A673 (cell line): ENCODE measurements at places on chromosomes 16 and 17. TPM values are rescaled to one million over a fixed set of nuclear protein-coding genes. Genes with fewer than 3 reads are reported as not detected.

The KRTAP3-3 gene
- not detected in 2 replicates for total RNA-seq

GRCh38 chr16:85660843-85661739, 27.7 kb downstream of the GINS2 start:
- peaks cover 72% of the 10 kb centered on the region for H3K36me3 ChIP-seq
- no peak overlapping the region for H3K4me3 ChIP-seq
- H3K27me3 ChIP-seq = no peaks in the 10 kb centered on the region

The CTRL gene
- total RNA-seq = 2.9 and 3.2 TPM in 2 replicates

DNA sequence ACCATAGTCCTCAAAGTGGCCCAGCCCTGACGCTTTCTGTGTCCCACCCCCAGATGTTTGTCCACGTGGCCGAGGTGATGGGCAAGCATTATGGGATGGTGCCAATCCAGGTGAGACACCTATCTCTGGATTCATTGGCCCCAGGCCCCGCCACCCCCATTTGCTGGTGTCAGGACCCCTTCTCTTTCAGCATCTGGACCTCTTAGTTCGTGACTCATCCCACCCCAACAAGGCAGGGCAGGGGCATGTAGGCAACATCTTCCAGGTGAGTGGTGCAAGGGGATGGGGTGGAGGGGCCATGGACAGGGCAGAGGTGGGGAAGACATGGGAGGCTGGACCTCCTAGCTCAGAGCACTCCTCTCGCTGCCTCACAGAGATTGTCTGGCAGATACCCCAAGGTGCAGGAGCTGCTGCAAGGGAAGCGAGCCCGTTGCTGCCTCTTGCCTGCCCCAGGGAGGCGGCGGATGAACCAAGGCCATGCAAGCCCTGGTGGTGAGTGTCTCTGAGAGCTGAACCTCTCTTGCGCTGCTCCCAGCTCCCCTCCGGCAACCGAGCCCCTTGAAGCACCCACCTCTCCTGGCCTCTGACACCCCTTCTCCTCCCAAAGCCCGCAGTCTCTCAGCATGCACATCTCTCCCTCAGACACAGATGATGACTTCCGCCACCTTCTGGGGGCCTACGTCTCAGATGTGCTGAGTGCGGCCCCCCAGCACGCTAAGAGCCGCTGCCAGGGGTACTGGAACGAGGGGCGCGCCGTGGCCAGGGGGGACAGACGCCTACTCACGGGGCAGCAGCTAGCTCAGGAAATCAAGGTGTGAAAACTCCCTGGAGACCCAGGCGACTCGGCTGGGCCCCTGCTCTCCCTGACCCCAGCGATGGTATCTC, 3.6 kb downstream of the RNF112 start:
- no peaks in the 10 kb centered on the region for H3K27me3 ChIP-seq
- no peaks in the 10 kb centered on the region for H3K4me1 ChIP-seq
- no peaks in the 10 kb centered on the region for H3K36me3 ChIP-seq
- H3K27ac ChIP-seq = no peak overlapping the region
- no peak overlapping the region for H3K4me3 ChIP-seq

- H3K27ac ChIP-seq = no peak overlapping the region
- peaks cover 44% of the 10 kb centered on the region for H3K36me3 ChIP-seq
- no peaks in the 10 kb centered on the region for H3K27me3 ChIP-seq
Observed at GRCh38 chr16:58009856-58010416, 8.7 kb downstream of the USB1 start.

DNA sequence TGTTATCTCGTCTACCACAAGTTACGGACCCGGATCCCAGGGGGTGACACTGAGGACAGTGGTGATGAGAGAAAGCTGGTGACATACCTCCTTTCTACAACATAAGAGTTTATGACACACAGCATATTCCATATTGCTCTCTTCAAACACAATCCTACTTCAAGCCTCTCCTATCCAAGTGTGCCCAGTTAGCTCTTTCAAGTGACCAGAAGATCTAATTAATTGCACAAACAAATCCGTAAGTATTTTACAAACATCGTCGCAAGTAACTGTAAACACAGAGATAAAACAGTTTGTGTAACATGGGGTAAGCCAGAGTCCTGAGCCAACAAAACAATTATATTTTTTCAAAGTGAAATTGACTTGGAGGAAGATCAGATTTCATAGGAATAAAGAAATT, 235.0 kb downstream of the CHD9NB start:
- no peaks in the 10 kb centered on the region for H3K36me3 ChIP-seq
- no peak overlapping the region for H3K27ac ChIP-seq
- no peaks in the 10 kb centered on the region for H3K27me3 ChIP-seq
- no peak for DNase-seq

DNA sequence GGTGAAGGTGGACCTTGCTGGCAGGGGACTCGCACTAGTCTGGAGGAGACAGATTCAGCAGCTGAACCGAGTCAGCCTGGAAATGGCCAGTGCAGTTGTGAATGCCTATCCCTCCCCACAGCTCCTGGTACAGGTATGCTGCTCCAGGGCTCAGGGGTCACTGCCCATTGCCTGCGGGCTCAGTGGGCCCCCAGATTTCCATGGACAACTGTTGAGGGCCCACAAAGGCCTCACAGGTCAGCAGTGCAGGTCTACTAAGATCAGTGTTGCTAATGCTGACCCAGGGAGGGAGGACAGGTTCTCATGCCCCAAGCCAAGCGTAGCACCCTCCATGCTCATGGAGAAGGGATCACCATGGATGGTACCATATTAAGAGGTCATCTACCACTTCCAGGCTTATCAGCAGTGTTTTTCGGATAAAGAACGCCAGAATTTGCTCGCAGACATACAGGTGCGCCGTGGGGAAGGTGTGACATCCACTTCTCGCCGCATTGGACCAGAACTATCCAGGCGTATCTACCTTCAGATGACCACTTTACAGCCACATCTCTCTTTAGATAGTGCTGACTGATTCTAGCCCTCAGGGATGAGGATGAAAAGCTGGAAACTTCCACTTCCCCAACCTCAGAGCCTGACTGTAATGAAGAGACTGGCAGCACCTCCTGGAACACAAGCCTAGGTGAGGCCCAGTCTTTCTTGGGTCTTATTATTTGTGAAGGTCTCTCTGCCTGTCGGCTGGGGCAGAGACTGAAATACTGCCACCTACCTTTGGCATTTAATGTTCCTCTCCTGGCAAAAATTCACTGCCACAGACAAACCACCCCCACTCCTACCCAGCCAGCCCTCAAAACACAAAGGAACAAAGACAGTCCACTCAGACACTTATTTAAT, 7.6 kb downstream of the EME1 start:
- DNase-seq = no peak
- H3K36me3 ChIP-seq = peaks cover 66% of the 10 kb centered on the region
- no peaks in the 10 kb centered on the region for H3K4me1 ChIP-seq
- H3K4me3 ChIP-seq = no peak overlapping the region

DNA sequence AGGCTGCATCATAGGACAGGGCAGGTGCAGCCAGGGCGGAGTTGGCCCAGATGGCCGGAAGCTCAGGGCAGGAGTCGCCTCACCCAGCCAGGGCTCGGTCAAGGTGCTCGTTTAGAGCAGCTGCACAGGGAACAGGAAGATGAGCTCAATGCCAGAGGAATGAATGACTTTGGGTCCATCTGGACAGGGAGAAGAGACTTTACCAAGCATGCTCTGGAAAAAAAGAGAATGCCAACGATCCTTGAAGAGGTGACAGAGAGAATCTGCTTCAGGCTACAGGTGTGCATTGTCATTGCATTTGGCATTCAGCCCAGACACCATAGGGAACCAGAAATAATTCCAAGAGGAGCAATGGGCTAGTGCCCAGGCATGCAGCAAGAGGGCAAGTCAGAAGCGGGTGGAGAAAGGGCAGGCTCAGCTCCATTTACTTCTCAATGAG, 6.7 kb upstream of the MPP3 start:
- DNase-seq = no peak
- H3K27ac ChIP-seq = no peak overlapping the region
- no peaks in the 10 kb centered on the region for H3K27me3 ChIP-seq
- no peaks in the 10 kb centered on the region for H3K4me1 ChIP-seq
